ENCODE measurements at places on chromosomes 16 and 17. TPM values are rescaled to one million over a fixed set of nuclear protein-coding genes. Genes with fewer than 3 reads are reported as not detected.

DNA sequence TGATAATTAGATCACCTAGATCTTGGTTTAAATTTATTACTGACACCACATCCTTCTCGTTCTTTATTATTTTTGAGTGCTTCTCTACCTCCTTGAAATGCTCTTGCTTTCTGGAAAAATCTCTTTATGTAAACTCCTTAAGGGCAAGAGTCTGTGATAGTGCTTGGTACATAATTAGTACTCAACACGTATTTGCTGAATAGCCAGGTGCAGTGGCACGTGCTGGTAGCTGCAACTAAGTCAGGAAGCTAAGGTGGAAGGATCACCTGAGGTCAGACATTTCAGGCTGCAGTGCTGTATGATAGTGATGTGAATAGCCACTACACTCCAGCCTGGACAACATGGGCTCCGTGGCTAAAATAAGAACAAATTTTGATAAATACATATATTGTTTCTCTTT is 63.0 kb downstream of the PPM1E start:
- H3K4me1 ChIP-seq, result no peaks in the 10 kb centered on the region
- H3K27me3 ChIP-seq, result no peaks in the 10 kb centered on the region
- no peak for DNase-seq

- H3K27me3 ChIP-seq, result no peaks in the 10 kb centered on the region
- H3K36me3 ChIP-seq, result peaks cover 29% of the 10 kb centered on the region
- H3K4me3 ChIP-seq, result no peak overlapping the region
- peak; percentile 33 for DNase-seq
- H3K27ac ChIP-seq, result no peak overlapping the region
Measured at GRCh38 chr17:66717641-66718058, 117.3 kb upstream of the CACNG5 start.

- no peaks in the 10 kb centered on the region for H3K4me1 ChIP-seq
- no peak overlapping the region for H3K4me3 ChIP-seq
- no peak for DNase-seq
- no peak overlapping the region for H3K27ac ChIP-seq
- peaks cover 59% of the 10 kb centered on the region for H3K27me3 ChIP-seq
- H3K36me3 ChIP-seq, result no peaks in the 10 kb centered on the region
Measured at GRCh38 chr16:65919145-65919985, 447.1 kb upstream of the CDH5 start.

DNA sequence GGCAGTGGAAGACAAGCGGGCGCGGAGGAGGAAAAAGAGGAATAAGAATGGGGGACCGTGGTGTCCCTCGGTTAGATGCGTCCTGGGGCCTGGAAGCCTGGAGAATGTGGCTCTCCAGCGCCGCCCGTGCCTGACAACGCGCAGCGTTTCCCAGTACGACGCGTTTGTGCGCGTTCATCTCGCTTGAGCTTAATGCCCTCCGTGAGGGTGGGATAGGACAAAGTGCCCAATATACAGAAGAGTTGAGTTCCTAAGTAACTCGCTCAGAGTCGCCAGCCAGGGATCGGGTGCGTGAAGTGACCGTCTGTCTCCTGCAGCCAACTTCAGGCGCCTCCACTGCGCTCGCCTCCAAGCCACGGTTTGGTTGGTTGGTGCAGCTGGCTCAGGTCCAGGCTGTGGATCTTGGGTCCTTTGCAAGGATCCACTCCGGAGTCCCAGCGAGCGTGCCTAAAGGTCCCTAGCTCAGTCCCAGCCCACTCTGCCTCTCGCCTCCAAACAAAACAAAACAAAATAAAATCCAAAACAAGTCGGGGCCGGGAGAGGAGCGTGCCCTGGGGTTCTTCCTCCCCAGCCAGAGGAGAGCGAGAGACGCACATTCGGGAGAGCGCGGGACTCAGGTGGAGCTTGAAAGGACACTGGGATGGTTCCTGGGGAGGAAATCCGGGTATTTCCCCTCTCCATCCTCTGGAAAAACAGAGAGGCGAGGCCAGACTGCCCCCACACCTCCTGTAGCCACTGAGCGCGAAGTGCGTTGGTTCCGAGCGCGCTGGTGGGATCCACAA is 974 bp downstream of the GALR2 start:
- peak overlapping the region; percentile 64 for H3K4me3 ChIP-seq
- no peak overlapping the region for H3K27ac ChIP-seq
- peaks cover 11% of the 10 kb centered on the region for H3K4me1 ChIP-seq
- peaks cover 56% of the 10 kb centered on the region for H3K27me3 ChIP-seq
- DNase-seq, result peak; percentile 41

GRCh38 chr17:30454635-30455034 is 22.6 kb upstream of the GOSR1 start:
- peaks cover 31% of the 10 kb centered on the region for H3K36me3 ChIP-seq
- H3K4me1 ChIP-seq, result peaks cover 9% of the 10 kb centered on the region
- no peak overlapping the region for H3K27ac ChIP-seq
- no peak for DNase-seq
- H3K4me3 ChIP-seq, result no peak overlapping the region

- no peak for DNase-seq
- H3K4me1 ChIP-seq, result peaks cover 41% of the 10 kb centered on the region
- peaks cover 13% of the 10 kb centered on the region for H3K27me3 ChIP-seq
- peak overlapping the region; percentile 97 for H3K27ac ChIP-seq
- H3K4me3 ChIP-seq, result peak overlapping the region; percentile 57
- peaks cover 10% of the 10 kb centered on the region for H3K36me3 ChIP-seq
Measured at GRCh38 chr17:77253611-77254051, 112.9 kb downstream of the SEC14L1 start.

The PDILT gene
- total RNA-seq, result not detected

The NPW gene
- 1.5 TPM for total RNA-seq

DNA sequence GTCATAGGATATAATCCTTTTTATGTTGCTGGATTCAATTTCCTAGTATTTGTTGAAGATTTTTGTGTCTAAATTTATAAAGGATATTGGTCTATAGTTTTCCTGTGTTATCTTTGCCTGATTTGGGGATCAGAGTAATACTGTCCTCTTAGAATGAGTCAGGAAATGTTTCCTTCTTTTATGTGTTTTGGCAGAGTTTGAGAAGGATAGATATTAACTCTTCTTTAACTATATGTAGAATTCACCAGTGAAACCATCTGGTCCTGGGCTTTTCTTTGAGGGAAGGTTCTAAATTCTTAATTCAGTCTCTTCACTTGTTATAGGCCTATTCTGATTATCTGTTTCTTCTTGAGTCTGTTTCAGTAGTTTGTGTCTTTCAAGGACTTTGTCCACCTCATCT is 66.3 kb upstream of the NACA2 start:
- H3K27me3 ChIP-seq, result no peaks in the 10 kb centered on the region
- H3K27ac ChIP-seq, result no peak overlapping the region
- no peak overlapping the region for H3K4me3 ChIP-seq
- H3K36me3 ChIP-seq, result no peaks in the 10 kb centered on the region
- no peak for DNase-seq

- no peaks in the 10 kb centered on the region for H3K27me3 ChIP-seq
- H3K4me3 ChIP-seq, result no peak overlapping the region
- no peaks in the 10 kb centered on the region for H3K4me1 ChIP-seq
- H3K27ac ChIP-seq, result no peak overlapping the region
- H3K36me3 ChIP-seq, result no peaks in the 10 kb centered on the region
Measured at GRCh38 chr16:7765079-7765550, 432.5 kb downstream of the RBFOX1 start.

GRCh38 chr17:514584-514983 is 162.0 kb upstream of the RPH3AL start:
- H3K4me3 ChIP-seq, result no peak overlapping the region
- H3K27ac ChIP-seq, result no peak overlapping the region
- H3K36me3 ChIP-seq, result peaks cover 26% of the 10 kb centered on the region
- no peaks in the 10 kb centered on the region for H3K27me3 ChIP-seq
- no peaks in the 10 kb centered on the region for H3K4me1 ChIP-seq

DNA sequence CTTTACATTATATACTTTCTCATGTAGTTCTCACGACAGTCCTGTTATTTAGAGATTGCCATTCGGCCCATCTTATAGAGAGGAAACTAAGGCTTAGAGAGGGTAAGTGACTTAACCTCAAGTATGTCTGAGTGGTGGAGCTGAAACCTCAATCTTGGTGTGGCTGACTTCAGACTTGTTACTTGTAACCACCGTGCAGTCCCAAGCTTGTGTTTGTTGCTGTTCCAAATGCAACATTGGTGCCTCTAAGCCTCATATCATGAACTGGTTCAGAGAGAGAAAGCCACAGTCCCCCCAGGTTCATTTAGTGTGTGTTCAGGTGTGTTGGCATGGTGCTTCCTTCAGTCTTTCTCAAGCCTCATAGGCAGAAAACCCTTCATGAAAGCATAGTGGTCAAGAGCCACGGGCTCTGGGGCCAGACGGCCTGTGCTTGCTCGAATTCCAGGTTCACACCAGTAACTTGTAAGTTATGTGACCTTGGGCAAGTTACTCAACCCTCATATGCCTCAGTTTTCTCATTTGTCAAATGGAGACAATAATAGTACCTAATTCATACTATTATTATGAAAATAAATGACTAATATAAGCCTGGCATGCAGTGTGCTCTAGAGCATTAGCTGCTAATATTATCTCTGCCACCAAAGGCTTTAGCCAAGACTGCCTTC is 39.9 kb downstream of the CDH1 start:
- H3K27ac ChIP-seq, result no peak overlapping the region
- DNase-seq, result no peak
- H3K36me3 ChIP-seq, result peaks cover 38% of the 10 kb centered on the region
- H3K4me3 ChIP-seq, result no peak overlapping the region
- H3K4me1 ChIP-seq, result peaks cover 26% of the 10 kb centered on the region
- no peaks in the 10 kb centered on the region for H3K27me3 ChIP-seq

GRCh38 chr16:19138601-19139000 is 24.8 kb downstream of the ITPRIPL2 start:
- H3K36me3 ChIP-seq, result no peaks in the 10 kb centered on the region
- no peak overlapping the region for H3K27ac ChIP-seq
- H3K4me1 ChIP-seq, result peaks cover 55% of the 10 kb centered on the region
- peak; percentile 39 for DNase-seq

The CCL8 gene
- not detected for total RNA-seq

DNA sequence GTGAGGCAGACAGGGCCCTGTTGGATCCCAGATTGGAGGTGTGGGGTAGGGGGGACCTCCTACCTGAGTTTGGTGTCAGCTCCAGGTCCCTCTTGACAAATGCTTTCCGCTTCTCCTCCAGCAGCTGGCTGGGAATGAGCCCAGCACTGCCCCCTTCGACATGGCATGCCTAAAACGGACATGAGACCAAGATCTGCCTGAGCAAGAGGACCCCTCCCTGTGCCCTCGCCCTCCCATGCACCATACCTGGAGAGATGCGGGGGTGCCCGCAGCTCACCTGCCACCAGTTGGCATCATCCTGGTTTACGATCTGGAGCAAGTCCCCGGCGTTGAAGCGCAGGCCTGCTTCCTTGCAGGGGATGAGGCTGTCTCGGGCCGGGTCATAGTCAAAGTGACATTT is 26.2 kb downstream of the MPP2 start:
- H3K27me3 ChIP-seq, result peaks cover 43% of the 10 kb centered on the region
- H3K36me3 ChIP-seq, result no peaks in the 10 kb centered on the region
- no peak overlapping the region for H3K27ac ChIP-seq
- H3K4me3 ChIP-seq, result no peak overlapping the region

- DNase-seq, result no peak
- H3K4me1 ChIP-seq, result peaks cover 43% of the 10 kb centered on the region
- H3K27me3 ChIP-seq, result no peaks in the 10 kb centered on the region
- H3K4me3 ChIP-seq, result peak overlapping the region; percentile 85
- H3K36me3 ChIP-seq, result peaks cover 26% of the 10 kb centered on the region
Measured at GRCh38 chr16:11346700-11347319, 1.6 kb downstream of the RMI2 start.

- H3K27me3 ChIP-seq, result peaks cover 40% of the 10 kb centered on the region
- DNase-seq, result no peak
- no peak overlapping the region for H3K4me3 ChIP-seq
- no peak overlapping the region for H3K27ac ChIP-seq
- no peaks in the 10 kb centered on the region for H3K4me1 ChIP-seq
Measured at GRCh38 chr16:20285993-20286499, 41.3 kb downstream of the GP2 start.

- DNase-seq, result no peak
- H3K4me1 ChIP-seq, result peaks cover 6% of the 10 kb centered on the region
- H3K36me3 ChIP-seq, result no peaks in the 10 kb centered on the region
- H3K4me3 ChIP-seq, result no peak overlapping the region
- no peak overlapping the region for H3K27ac ChIP-seq
Measured at GRCh38 chr17:63349478-63350000, 96.6 kb downstream of the CYB561 start.

DNA sequence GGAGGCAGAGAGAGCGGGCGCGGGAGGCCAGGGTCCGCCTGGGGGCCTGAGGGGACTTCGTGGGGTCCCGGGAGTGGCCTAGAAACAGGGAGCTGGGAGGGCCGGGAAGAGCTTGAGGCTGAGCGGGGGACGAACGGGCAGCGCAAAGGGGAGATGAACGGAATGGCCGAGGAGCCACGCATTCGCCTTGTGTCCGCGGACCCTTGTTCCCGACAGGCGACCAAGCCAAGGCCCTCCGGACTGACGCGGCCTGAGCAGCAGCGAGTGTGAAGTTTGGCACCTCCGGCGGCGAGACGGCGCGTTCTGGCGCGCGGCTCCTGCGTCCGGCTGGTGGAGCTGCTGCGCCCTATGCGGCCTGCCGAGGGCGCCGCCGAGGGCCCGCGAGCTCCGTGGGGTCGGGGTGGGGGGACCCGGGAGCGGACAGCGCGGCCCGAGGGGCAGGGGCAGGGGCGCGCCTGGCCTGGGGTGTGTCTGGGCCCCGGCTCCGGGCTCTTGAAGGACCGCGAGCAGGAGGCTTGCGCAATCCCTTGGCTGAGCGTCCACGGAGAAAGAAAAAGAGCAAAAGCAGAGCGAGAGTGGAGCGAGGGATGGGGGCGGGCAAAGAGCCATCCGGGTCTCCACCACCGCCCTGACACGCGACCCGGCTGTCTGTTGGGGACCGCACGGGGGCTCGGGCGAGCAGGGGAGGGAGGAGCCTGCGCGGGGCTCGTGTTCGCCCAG is 1.2 kb upstream of the CBX4 start:
- peaks cover 38% of the 10 kb centered on the region for H3K27me3 ChIP-seq
- peak overlapping the region; percentile 80 for H3K27ac ChIP-seq
- peak overlapping the region; percentile 85 for H3K4me3 ChIP-seq
- H3K4me1 ChIP-seq, result peaks cover 10% of the 10 kb centered on the region
- H3K36me3 ChIP-seq, result peaks cover 66% of the 10 kb centered on the region

- no peak for DNase-seq
- H3K27ac ChIP-seq, result no peak overlapping the region
- no peaks in the 10 kb centered on the region for H3K27me3 ChIP-seq
- H3K36me3 ChIP-seq, result no peaks in the 10 kb centered on the region
Measured at GRCh38 chr16:78775161-78775561, 675.7 kb downstream of the WWOX start.

The TSPAN10 gene
- total RNA-seq, result 4.2 TPM

DNA sequence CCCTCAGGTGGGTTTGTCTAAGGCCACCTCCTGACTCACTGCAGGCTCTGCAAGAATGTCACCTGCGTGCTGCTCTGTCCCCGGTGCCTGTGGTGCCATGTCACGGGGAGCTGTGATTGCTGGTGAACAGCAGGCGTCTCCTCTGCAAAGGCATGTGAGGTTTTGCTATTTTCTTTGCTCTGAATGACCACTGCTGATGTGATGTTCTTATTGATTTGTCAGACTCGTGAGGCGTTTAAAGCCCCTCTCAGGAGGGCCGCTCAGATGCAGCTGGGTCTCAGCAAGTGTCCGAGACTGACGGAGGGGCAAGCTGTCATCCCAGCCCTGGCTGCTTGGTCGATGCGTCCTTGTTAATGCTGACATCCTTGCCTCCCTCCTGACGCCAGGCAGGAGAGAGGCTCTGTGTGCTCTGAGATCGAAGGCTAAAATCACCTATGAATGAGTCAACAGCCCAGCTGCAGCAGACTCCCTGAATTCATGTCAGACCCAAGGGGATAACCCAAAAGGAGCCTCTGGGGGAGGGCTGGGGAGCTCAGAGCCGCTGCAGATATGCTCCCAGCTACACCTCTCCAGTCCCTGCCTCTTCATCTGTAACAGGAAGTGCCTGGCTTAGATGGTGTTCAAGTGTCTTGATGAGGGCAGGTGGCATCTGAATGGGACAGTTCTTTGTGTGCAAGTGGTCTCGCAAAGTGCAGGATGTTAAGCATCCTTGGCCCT is 11.8 kb upstream of the PEMT start:
- DNase-seq, result no peak
- no peaks in the 10 kb centered on the region for H3K36me3 ChIP-seq
- peaks cover 8% of the 10 kb centered on the region for H3K27me3 ChIP-seq

Data from Calu3 (cell line).